ENCODE measurements at places on chromosomes 3 and 15.

- DNase-seq = no peak
Observed at GRCh38 chr3:187667526-187667925, 2.7 kb downstream of the SST start.

- DNase-seq = no peak
Observed at GRCh38 chr15:68982976-68983563, 31.4 kb upstream of the NOX5 start.

- no peak for DNase-seq
Observed at GRCh38 chr15:41773729-41774061, 589 bp upstream of the MAPKBP1 start.

DNA sequence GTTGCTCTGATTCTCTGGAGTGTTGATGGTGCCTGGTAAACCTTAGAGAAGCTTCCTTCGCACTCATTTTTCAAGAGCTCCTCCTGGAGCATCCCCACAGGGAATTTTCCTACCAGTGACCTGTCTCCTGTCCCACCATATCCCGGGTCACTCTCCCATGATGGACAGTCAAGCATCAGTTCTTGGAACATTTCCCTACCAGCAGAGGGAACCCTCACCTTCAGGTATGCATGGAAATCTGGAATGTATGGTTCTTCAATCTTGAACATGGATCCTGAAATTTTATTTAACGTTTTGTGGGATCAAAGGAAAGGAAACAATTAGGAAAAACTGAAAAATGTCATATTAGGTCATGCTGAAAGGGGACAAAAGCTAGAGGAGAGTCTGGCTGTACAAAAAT, 153.8 kb downstream of the SPATA16 start:
- DNase-seq = no peak

DNA sequence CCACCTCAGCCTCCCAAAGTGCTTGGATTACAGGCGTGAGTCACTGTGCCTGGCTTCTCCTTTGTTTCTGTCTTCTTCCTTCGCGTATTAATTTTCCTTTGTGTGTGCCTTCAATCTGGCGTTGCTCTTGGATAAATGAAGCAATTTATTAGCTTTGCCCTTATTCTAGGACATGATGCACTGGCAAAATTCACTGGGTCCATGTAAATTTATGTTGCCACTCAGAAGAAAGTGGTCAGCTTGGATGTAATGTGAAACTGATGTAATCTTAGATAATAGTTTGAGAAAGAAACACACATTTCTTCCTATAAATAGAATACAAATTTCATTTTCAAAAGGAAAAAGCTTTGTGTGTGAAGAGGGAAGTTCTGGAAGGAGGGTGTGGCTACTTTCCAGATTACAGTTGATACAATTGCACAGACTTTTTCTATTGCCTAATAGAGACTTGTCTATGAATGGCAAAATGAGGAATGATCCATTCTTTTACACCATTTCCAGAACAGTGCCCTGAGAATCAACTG, 23.3 kb upstream of the ATP1B3 start:
- no peak for DNase-seq

DNA sequence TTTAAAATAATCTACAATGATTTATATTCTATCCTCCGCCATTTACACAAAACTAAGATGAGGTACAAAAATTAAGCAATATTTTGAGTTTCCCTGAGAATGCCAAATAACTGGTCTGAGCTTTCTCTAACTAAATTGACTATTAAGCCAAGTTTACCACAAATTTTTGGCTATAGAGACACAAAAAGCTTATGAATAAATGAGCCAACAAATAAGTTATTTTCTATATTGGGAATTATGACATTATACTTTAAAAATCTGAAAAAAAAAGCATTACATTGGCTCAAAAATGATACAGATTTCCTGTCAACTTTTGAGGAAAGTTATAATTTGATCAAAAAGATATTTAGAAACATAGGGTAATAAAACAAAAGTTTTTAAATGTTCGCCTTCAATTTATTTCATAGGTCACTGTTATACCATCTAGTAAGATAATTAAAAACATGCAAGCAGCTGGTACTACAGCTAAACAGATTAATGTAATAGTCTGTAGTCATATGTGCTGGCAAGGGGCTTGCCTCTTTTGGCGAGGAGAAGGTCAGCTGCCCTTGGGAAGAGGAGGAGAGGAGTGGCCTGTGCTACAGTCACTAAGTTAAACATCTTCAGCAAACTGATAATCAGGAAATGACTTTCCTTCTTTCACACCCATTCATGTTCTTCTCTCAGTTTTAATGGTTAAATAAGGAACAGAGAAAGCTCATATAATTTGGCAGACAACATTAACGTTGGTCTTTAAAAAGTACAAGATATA, 318.5 kb downstream of the TBC1D5 start:
- DNase-seq = no peak

DNA sequence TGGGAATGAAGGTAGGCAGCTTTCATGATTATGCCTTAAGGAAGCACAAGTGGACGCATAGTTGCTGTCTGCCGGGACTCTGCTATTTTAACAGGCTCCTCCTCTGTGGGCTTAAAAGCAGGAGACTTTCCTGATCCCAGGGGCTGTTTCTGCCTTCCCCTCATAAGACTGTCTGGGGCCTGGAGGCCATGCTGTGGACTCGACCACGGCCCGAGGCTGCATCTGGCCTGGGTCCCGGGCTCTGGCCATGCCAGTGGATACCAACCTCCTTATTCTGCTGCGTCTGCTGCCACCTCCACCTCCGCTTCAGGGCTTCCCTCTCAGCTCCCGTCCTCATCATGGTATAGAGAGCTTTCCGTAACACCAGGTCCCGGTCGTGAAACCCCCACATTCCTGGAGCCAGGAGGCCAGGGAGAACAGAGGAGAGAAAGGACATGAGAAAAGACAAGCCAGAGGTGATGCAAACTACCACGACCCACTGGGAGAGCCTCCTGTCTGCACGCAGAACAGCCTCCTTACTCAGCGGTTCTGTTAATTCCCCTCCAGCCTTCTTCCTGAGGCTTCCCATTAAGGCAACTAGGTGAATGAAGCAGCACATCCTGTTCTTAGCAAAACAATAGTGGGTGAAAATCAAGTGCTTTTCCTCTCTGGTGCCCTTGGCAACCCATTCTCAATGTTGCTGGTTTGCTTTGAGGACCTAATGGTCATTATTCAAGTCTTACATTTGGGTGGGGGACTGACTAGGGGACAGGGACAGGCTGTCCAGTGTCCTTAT, 200.5 kb downstream of the KLF13 start:
- no peak for DNase-seq

DNA sequence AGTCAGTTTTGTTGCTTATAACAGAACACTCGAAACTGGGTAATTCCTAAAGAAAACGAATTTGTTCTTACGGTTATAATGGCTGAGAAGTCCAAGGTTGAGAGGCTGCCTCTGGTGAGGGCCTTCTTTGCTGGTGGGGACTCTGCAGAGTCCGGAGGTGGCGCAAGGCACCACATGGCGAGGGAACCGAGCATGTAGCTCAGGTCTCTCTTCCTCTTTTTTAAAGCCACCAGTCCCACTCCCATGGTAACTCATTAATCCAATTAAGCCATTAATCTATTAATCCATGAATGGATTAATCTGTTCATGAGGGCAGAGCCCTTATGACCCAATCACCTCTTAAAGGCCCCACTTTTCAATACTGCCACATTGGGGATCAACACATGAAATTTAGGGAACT, 50.0 kb downstream of the ROPN1B start:
- no peak for DNase-seq

GRCh38 chr15:73633991-73634495, 854 bp upstream of the NPTN start:
- DNase-seq = peak; percentile 86

- no peak for DNase-seq
Observed at GRCh38 chr15:35974052-35974451, 428.1 kb upstream of the DPH6 start.

DNA sequence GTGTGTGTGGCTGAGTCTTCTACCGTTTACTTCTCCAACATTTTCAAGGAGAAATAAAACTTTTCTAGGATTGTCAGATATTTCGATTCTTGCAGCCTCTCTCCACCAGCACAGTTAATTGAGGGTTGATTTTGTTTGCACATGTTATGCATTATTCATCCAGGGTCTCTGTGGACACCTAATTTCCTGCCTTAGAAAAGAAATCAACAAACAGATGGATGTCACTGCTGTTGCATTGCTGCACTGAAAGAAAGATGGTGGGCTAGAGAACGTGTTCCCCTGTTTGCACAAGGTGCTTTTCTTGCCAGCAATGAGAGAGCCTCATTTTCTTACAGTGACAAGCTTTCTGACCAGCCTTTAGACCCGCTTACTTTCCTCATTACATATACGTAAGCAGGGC, 150.0 kb downstream of the CLSTN2 start:
- no peak for DNase-seq

GRCh38 chr3:45742461-45743089, 53.4 kb downstream of the SACM1L start:
- no peak for DNase-seq

GRCh38 chr15:99343881-99344551, 92.7 kb downstream of the LRRC28 start:
- DNase-seq = no peak

DNA sequence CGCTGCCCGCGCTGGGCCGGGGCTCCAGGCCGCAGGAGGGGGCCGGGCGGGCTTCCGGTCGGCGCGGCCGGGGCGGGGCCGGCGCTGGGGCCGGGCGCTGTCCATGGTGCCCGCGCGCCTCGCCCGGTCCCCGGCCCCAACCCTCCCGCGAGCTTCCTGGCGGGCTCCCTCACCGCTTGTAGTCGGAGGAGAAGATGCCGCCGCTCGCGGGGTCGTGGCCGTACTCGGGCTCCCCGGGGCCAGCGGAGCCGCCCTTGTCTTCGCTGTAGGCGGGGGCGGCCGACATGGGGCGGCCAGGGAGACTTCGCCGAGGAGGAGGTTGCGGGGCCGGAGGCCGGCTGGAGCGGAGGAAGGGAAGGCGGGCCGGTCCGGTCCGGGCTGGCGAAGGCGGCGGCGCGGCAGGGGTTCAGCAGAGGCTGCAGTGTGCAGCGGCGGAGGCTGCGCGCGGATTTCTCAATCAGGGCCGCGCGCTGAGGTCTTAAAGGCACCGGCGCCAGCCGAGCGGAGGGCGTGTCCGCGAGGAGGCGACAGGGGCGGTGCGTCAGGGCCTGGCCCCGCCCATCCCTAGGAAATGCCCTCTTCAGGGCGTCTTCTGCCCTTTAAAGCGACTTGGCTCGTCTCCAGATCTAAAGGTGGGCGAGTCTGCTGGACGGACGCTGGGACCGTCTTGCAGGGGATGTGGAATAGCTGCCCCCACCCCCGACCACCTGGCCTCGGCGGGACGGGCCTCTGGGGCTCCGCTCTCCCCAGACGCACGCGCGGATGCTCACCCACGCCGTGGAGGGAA, at the start of gene AP3B2:
Gene AP3B2 (minus strand): TSS at position 455 of the 787 bp plus-strand sequence. CDS start 169 bp downstream, at position 286.
- peak; percentile 15 for DNase-seq

DNA sequence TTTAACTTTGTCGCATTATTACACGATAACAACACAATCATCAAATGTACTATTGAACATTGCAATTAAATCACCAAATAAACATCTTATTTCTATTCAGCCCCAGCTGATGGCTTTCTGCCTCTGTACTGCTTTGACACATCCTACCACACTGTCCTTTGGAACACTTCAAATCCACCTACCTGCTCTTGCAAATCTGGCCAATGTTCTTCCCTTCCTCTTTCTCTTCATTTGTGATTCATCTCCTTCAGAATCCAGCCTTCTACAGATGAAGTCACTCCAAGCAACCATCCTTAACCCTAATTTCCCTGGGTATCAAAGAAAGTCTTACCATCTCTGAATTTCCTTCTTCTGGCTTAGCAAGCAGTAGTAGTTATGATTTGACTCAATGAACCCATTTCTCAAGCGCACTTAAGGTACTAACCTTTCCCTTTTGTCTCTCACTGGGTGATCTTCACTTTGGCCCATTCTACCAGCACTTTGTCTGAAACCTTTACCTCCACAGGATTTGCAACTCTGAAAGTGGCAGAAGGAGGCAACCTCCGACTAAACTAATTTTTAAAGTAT, 502.9 kb downstream of the FOXP1 start:
- DNase-seq = no peak

DNA sequence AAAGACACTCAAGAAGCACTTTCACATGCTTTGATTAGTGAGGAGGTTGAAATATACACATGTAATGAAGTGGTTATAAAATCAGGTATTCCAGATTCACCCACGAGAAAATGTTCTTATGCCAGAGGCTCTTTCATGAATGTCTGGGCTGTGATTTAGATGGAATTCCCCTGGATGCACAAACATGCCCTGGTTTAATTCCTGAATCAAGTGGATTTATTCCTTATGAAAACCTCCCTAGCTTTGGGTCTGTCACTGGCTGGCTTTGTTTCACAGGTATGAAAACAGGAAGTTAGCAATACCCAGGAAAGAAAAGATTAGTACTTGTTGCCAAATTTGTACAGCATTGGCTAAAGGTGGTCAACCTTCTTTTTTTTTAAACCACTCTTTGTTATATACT, 1123.0 kb downstream of the ROBO1 start:
- DNase-seq = no peak

- no peak for DNase-seq
Observed at GRCh38 chr3:60703956-60704736, 547.1 kb downstream of the FHIT start.

- no peak for DNase-seq
Observed at GRCh38 chr3:17398959-17399551, 343.4 kb downstream of the TBC1D5 start.

GRCh38 chr3:13040361-13041074, 32.7 kb downstream of the IQSEC1 start:
- DNase-seq = no peak

DNA sequence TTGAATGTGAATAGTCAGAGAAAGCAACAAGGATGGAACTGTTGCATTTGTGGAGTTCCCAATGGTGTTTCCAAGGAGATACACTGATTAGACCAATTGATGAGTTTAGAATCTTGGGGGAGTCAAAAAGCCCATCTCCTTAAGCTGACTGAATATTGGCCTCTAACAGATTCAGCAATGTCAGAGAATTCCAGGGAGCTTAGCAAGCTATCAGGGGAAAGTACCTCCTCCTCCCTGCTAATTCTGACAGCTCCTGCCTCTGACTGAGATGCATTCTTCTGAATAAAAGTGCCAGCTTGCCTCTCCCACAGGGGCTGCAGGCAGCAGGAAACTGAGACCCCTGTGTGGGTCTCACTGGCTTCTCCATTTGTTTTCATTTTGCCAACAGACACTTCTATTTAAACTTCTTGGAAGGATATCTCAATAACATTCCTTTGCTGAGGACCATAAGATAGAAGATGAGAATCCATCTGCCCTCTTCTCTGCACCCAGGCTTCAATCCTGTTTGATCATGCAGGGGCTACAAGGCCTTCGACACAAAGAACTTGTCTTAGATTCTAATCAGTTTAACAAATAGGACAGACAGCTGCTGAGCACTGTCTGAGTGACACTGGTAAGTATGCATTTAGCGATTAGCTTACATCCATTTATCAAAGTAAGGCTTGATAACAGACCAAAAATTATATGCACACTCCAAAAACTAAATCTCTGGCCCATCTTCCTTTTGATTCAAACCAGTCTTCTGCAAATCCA, 1080.8 kb downstream of the TUSC7 start:
- no peak for DNase-seq

GRCh38 chr3:169146179-169146665, 517.3 kb downstream of the MECOM start:
- peak; percentile 39 for DNase-seq

DNA sequence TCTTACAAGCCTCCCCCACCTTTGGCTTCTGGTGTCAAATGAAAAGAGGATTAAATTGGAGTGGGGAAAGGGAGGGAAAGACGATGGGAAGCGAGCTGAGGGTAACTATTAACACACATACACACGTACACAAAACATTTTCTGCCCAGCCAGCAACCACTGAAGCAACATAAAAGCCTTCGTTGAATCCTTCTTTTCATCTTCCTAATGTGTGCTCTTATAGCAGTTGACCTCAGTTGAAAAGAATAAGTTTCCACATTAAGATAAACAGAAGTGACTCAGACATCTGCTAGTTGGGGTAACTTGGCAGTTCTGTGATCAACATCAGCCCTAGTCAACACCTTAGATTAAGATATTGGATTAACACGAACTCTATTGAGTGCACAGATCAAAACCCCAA, 558.5 kb downstream of the MECOM start:
- DNase-seq = peak; percentile 40

All from astrocyte of the cerebellum (primary cell).